ENCODE measurements at places on chromosomes 4 and X. TPM values are rescaled to one million over a fixed set of nuclear protein-coding genes. Genes with fewer than 3 reads are reported as not detected.

Gene EMCN
- not detected for total RNA-seq

Gene MAGEA12
- total RNA-seq: not detected

Gene NDP
- not detected for total RNA-seq

Gene AKAP17A
- total RNA-seq: 149 TPM

Gene CD38
- 9.9 TPM for total RNA-seq

Gene FDCSP
- not detected for total RNA-seq

Gene REELD1
- total RNA-seq: 2.0 TPM

Gene RAB41
- not detected for total RNA-seq

Gene USP51
- 2.3 TPM for total RNA-seq

Gene NDNF
- not detected for total RNA-seq

Gene DGAT2L6
- total RNA-seq: not detected

Gene TMEM255A
- total RNA-seq: not detected

Gene SLC10A6
- total RNA-seq: not detected

Gene PGAM4
- not detected for total RNA-seq

Gene TMPRSS11A
- not detected for total RNA-seq

Gene GABRB1
- total RNA-seq: not detected

Gene NEXMIF
- total RNA-seq: 0.74 TPM

Gene CDKL2
- total RNA-seq: 0.92 TPM

Gene BEX3
- total RNA-seq: 13.9 TPM

Gene SPATA4
- total RNA-seq: not detected

Gene GPC3
- total RNA-seq: 0.59 TPM

Gene SYTL5
- total RNA-seq: not detected

Gene CLNK
- total RNA-seq: 0.17 TPM

Gene SMIM31
- not detected for total RNA-seq

Gene IBSP
- not detected for total RNA-seq

Gene CTAG1B
- total RNA-seq: not detected

Gene IL15
- 0.60 TPM for total RNA-seq

Gene ZNF141
- total RNA-seq: 13.7 TPM

Gene NKX3-2
- not detected for total RNA-seq

Gene CETN2
- 5.1 TPM for total RNA-seq

Gene CLDN22
- not detected for total RNA-seq

Gene ENAM
- total RNA-seq: not detected

Gene TEX11
- total RNA-seq: not detected

Gene MAGEB17
- not detected for total RNA-seq

Gene ARR3
- not detected for total RNA-seq

Gene IQCM
- total RNA-seq: not detected

Gene HERC3
- total RNA-seq: 66.4 TPM

Gene GC
- total RNA-seq: not detected

Gene ETDB
- total RNA-seq: not detected

Gene MAGEA8
- not detected for total RNA-seq

Gene CSAG2
- not detected for total RNA-seq

Gene SNX25
- 7.9 TPM for total RNA-seq

Gene AFM
- not detected for total RNA-seq

Gene DCLK2
- total RNA-seq: not detected

Gene IL2RG
- total RNA-seq: 213 TPM

Gene F11
- total RNA-seq: not detected

Gene H2BW2
- not detected for total RNA-seq

Gene ESX1
- total RNA-seq: not detected

Gene STOX2
- not detected for total RNA-seq

Gene FGF13
- not detected for total RNA-seq

Gene HTN3
- total RNA-seq: not detected

Gene SOX3
- not detected for total RNA-seq

Gene MXRA5
- not detected for total RNA-seq

Gene F8A2
- total RNA-seq: not detected

Gene GABRQ
- total RNA-seq: not detected

Data from CD4-positive, alpha-beta T cell (primary cell).